ENCODE measurements at places on chromosomes 3 and 15.

DNA sequence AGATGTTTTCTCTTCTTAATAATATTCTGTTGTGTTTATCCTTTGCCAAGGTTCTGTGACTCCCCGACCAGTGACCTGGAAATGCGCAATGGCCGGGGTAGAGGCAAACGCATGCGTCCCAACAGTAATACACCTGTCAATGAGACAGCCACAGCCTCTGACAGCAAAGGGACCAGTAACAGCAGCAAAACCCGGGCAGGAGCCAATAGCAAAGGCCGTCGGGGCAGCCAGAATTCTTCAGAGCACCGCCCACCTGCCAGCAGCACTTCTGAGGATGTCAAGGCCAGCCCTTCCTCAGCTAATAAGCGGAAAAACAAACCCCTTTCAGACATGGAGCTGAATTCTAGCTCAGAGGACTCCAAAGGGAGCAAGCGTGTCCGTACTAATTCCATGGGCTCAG is 101.5 kb downstream of the RBPMS2 start:
- DNase-seq: no peak

DNA sequence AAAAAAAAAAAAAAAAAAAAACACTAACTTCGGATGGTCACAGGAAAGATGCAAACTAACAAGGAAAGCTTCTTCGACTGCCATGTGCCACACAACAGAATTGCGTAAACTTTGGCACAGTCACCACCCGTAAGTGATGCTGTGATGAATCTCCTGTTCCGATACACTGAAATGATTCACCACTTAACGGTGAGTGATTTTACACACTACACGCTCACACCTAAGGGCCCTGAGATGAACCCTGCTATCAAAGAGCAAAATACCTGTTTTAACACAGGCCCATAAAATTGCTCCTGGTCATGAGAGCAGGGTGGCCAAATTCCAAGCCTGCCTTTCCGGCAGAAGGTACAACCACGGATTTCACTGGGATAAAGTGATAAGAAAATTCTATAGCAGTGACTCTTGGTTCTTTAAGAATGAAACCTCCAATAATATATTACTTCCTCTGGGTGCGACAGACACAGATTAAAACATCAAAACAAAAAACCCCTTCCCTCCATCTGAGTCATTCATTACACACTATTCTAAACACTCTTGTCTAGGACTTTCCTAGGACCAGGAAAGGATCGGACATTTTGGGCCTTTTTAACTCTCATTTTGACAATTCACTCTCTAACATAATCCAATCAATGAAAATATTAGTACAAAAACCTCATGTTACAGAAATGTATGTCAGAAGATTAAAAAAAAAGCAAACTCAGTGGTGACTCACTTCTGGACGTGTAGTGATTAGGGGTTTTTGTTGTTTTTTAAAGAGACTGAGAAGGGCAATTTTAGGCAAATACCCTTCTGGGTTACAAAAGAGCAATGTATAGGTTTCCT is 28.3 kb downstream of the LRIG1 start:
- DNase-seq: peak; percentile 22

- DNase-seq: no peak
Observed at GRCh38 chr15:51144021-51144532, 49.4 kb upstream of the TNFAIP8L3 start.

DNA sequence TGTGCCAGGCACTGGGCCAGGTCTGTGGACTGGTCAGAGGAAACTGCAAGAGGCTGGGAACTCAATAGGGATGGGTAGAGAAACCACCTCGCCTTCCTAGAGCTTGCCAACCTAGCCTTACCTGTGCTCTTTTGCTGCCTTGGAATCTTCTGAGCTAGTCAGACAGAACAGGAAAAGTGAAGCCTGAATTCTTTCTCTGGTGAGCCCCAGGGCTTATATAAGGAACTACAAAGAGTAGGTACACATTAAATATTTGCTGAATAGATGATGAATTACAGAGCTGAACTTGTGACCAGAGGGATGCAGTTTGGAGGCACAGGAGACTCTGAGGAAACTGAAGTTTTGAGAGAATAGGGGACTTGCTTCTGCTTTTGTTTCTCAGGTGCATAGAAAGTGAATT is 15.6 kb upstream of the FBXW12 start:
- no peak for DNase-seq

GRCh38 chr3:51269466-51269865 is 115.6 kb upstream of the MANF start:
- DNase-seq: no peak

DNA sequence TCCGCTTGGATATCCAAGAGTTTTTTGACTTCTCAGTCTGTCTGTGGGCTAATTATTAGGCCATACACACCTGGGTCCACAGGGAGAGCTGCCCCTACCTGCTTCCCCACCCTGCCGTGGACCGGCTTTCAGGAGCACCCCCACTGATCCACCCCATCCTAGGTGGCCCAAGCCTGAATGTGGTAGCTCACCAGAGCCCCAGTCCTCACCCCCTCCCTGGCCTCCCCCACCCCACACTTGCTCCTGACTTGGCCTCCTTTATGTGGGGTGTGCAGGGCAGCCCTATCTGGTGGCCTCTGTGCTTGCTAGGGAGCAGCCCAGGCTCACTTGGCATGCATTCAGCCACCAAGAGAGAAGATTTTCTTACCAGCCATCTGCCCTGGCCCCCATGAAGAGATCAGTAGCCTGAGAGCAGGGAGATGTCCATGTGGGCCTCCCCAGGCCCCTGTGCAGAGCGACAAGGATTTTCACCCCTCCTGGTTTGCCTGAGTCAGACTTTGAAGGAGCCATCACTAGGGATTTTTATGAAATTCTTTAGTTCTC is 11.2 kb downstream of the LRRK1 start:
- no peak for DNase-seq

- no peak for DNase-seq
Observed at GRCh38 chr15:48176957-48177356, 1.1 kb downstream of the MYEF2 start.

GRCh38 chr15:40870716-40871115 is 3.3 kb downstream of the RHOV start:
- no peak for DNase-seq

GRCh38 chr3:134357914-134358811 is 16.1 kb downstream of the AMOTL2 start:
- DNase-seq: peak; percentile 56

DNA sequence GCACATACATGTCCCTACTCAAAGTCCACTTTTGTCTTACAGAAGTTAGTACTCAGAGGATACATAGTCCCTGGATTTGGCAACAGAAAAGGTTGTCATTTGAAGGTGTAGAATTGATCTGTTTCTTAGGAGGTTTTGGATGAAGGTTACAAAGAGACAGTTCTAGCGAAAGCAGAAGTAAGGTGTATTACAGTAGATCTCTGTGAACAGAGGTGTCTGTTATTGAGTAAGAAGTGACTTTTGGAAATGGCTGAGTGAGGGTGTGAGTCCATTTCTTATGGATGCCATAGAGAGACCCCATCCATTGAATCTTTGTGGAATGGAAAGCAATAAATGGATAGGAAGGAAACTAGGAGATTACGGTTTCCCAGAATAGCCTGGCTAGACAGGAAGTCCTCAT is 5.6 kb downstream of the ZNF662 start:
- no peak for DNase-seq

GRCh38 chr3:122000936-122001605 is 21.0 kb downstream of the ILDR1 start:
- no peak for DNase-seq

GRCh38 chr3:160296591-160296990 is 71.4 kb downstream of the C3orf80 start:
- no peak for DNase-seq

- no peak for DNase-seq
Observed at GRCh38 chr15:99241752-99242151, 7.6 kb downstream of the TTC23 start.

DNA sequence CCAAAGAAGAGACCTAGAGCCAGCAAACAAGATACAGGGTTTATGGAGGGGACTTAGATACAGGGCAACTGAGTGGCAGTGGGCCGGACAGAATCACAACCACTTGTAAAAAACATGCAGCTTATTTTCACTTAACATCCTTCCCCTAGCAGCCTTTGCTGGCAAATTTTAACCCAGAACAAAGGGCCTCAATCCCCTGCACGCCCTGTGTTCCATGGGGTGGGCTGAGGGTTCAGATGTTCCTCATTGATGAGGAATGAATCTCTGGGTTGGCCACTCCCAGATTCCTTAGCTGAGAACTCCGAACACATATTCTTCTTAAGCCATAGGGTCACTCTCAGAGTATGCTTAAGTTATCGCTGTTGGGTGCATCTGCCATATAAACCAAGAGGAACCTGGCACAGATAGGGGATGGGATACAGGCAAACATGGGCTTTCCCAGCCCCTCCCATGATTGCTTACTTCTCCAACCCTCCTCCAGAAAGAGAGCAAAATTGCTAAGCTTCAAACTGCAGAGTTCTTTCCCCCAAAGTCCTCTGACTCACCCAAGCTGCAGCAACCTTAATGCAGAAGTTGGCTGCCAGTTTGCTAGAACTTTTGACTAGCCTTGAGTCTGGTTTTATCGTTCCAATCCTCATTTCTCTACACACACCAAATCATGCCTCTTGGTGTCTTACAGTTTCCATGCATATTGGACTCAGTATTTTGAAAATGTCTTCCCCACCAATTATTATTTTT is 146.9 kb downstream of the CD47 start:
- no peak for DNase-seq

DNA sequence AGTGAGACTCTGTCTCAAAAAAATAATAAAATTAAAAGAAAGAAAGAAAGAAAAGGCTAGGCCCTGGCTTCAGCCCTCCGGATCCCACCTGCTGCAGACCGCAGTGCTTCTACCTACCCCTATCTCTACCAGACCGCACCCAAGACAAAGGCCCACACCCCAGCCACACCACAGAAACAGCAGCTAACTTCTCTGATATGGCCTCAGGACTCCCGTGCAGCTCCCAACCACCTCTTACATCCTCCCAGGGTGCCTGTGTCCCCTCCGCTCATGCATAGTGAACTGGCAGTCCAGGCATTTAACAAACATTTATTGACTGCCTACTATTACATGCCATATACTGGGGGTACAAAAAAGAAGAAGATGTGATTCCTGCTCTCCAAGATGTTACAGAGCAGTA is 6.9 kb upstream of the HTR3C start:
- DNase-seq: no peak

- DNase-seq: peak; percentile 26
Observed at GRCh38 chr3:142595581-142595950, 627 bp upstream of the PLS1 start.

DNA sequence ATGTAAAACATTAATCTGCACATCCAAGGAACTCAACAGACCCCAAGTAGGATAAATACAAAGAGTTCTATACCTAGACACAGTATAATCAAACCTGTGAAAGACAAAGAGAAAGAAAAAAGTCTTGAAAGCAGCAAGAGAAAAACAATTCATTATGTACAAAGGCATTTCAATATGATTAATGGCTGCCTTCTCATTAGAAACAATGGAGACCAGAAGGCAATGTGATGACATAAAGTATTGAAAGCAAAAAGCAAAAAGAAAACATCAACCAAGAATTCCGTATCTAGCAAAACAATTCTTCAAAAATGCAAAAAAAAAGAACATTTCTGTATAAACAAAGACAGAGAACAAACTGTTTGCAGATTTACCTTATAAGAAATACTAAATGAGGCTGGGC is 81.1 kb downstream of the XXYLT1 start:
- no peak for DNase-seq

DNA sequence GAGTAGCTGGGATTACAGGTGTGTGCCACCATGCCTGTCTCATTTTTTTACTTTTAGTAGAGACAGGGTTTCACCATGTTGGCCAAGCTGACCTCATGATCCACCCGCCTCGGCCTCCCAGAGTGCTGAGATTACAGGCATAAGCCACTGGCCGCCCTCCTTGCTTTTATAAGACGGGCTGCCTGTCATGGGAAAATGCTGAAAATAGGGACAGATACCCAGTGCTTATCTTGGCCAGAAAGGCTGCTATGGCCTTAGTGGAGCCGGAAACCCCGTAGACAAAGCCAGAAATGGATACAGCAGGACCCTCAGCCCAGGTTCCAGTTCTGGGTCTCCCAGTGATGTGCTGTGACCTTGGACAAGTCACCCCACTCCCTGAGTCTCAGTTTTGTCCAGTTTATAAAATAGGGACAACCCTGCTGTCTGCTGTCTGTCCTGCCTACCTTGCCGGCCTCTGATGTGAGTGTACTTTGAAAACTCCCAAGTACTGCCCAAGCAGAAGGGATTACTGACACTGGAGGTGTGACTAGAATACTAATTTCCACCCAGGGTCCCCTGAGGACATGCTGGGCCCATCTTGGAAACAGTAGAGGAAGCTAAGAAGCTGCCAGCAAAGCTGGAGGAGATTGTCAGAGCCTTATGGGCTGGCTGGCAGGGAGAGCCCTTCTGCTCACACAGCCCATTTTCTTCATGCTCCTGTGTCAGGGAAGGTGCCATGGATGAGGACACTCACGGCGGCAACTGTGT is 59.6 kb downstream of the BDH1 start:
- no peak for DNase-seq

- no peak for DNase-seq
Observed at GRCh38 chr3:151142929-151143328, 57.5 kb downstream of the MED12L start.

GRCh38 chr3:5531741-5532290 is 344.3 kb downstream of the EDEM1 start:
- no peak for DNase-seq

DNA sequence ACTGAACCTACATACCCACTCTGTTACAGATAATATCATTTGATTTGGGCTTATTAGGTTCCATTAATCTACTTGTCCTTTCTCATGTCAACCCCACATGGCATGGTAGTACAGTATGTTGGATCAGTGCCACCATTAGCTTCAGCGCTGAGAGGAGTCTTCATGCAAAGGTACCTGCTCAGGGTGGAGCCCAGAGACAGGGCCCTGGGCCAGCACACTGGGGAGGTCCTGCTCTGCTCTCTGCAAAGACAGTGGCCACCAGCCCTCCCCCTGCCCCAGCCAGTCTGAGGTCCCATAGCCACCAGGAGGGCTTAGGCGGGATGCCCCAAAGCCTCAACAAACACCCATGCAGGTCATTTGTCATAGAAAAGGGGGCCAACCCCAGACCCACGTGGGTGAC is 71.0 kb downstream of the ATP10A start:
- DNase-seq: no peak

- DNase-seq: no peak
Observed at GRCh38 chr3:42068303-42069088, 22.7 kb upstream of the TRAK1 start.

- DNase-seq: no peak
Observed at GRCh38 chr3:83039422-83039821, 1278.0 kb upstream of the GBE1 start.

DNA sequence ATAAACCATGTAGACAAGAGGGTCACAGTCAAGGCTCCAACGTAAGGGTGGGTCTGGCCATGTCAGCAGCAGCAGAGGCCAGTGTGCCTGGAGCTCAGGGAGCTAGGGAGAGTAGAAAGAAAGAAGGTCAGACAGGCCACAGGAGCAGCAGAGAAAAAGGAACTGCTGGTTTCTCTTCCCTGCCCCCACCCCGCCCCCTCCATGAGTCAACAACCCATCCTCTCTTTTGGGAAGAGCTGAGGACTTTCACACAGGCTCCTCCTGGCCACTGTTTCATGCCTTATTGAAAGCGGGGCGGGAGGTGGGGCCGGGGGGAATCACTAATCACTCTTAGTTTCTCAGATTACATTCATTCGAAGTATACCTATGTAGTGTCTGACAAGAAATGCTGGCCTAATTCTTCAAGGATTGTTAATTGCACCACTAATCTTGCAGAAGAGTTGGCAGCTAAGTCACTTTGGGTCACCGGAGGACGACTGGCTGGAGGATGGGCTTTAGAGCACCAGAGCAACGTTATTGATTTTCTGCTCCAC is 9.1 kb upstream of the SCG3 start:
- no peak for DNase-seq
